ENCODE measurements at places on chromosomes 12 and 14. TPM values are rescaled to one million over a fixed set of nuclear protein-coding genes. Genes with fewer than 3 reads are reported as not detected.
A peak's percentile ranks its signal among the peaks of the same experiment; 100 is the strongest.

The CATSPERB gene
- total RNA-seq, result not detected

GRCh38 chr14:37437490-37437889 lies 157.6 kb downstream of the FOXA1 start:
- DNase-seq, result no peak

- peak; percentile 85 for DNase-seq
Observed at GRCh38 chr14:20802341-20803084, at the start of gene RNASE1. RNASE1 (minus strand) TSS chr14:20802844; CDS start chr14:20802068, 776 bp downstream.

- no peak for DNase-seq
Observed at GRCh38 chr14:37027188-37027824, 145.1 kb downstream of the SLC25A21 start.

The FOXN4 gene
- total RNA-seq, result not detected

The LRRK2 gene
- 1.3 TPM for total RNA-seq

DNA sequence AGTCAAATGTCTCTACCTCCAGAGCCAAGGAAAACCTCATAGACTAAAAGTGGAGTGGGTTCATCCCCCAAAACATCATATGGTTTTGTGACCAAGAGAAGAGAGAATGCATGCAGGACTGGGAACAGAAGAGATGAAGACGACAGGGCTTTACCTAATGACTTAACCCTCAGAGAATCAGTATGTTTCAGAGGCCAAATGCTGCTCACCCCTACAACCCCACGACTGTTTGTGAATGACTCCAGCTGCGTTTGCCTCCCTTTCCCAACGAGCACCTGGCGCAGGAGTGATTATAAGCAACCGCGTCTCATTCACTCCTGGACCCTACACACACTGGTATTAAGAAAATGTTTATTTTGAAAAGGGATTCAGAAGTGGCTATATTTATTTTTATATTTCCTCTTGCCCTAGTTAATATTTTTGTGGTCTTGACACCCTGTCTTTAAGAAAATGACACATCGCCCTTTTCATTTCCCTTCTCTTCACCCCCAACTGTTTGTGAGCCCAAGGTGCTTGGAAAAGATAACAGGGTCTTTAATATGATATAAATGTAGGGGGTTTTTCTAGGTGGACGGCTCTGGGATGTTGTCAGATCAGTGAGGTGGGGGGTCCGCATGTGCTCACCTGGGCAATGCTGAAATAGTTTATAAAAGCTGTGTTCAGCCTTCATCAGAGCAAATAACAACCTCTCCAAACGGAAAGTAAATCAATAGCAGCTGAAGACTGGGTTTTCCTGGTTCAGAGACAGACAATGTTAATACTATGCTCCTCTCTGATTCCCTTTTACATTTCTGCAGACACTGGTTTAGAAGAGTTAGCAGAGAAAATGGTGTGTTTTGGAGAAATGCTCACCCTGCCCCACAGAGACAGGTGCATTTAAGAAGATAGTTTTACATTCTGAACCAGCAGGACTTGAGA lies 77.7 kb downstream of the SLC15A4 start:
- no peak for DNase-seq

DNA sequence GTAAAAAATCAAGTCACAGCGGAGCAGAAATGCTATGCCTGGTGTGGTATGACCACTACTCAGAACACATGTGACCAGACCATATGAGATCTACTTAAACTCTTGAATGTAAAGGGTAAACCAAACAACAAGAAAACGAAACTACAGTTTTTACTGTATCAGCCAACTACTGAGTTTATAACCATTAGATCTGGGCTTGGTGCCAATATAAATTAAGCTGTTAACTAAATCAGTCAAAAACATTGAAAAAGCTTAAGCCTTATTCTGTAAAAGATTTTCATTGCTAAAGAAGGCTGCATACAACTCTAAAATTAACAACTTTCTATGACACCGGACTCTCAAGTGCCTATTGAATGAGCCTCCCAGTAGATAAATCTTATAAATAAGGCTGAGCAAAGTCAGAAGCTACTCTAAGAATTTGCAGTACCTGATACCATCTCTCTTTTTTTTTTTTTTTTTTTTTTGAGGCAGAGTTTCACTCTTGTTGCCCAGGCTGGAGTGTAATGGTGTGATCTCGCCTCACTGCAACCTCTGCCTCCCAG lies 35.4 kb downstream of the SPTLC2 start:
- peak; percentile 89 for DNase-seq

- DNase-seq, result no peak
Observed at GRCh38 chr12:28710882-28711281, 438.2 kb upstream of the FAR2 start.

- DNase-seq, result no peak
Observed at GRCh38 chr12:131455581-131456110, 255.2 kb upstream of the SFSWAP start.

- DNase-seq, result peak; percentile 15
Observed at GRCh38 chr12:28415755-28416154, 225.5 kb downstream of the CCDC91 start.

GRCh38 chr12:53173085-53173715 lies 7.3 kb upstream of the ZNF740 start:
- no peak for DNase-seq

DNA sequence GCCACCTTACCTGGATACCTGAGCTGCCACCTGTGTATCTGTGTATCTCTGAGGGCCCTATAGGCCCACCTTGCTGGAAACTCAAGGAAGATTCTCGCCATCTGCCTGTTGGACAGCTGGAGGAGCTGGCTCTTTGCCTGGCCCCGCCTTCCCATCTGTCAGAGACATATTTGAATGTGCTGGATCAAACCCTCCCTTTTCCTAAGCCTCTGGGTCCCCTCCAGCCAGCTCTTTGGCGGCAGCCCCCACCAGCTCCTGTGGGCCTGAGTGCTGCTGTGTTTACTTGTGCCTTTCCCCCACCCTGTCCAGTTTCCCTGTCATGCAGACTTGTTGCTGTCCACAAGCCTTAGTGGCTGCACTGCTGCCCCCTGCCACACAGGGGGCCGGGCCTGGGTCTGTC lies 55.9 kb upstream of the SRSF5 start:
- DNase-seq, result no peak

The CIROP gene
- not detected for total RNA-seq

The AQP5 gene
- 0.67 TPM for total RNA-seq

The ACACB gene
- total RNA-seq, result 3.9 TPM

- DNase-seq, result no peak
Observed at GRCh38 chr14:74737753-74738325, 24.9 kb downstream of the FCF1 start.

The AMN gene
- not detected for total RNA-seq
